ENCODE measurements at places on chromosomes 12 and 14.

DNA sequence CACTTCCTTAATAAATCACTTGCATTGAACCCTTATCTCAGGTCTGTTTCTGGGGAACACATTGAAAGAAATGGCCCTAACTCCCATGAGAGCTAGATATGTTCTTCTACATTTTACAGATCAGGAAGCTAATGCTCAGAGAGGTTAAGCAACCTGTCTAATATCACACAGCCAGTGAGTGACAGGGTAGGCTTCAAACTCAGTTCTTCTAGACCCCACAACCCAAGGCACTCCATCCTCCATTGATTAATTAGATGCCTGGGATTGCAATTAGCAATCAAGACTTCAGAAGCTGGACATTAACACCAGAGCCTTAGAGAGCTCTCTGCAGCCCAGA, 59.8 kb downstream of the C14orf132 start:
- no peak for DNase-seq

DNA sequence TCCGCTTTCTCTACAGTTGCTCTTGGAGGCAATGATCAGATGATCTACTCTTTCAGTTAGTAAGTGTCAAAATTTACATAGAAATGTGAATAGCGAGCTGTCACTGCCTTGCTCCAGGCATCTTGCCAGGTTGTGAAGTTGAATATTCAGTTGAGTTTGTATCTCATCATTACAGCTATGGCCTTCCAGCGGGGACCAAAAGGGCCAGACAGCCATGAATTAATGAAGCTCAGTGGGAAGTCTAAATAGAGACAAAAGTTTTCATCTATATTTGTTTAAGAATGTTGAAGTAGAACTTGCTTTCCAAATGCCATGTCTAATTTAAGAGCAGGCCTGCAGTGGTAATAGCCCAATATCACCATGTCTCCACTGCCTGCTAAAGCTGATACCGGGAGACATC, 387.8 kb downstream of the FLRT2 start:
- no peak for DNase-seq

DNA sequence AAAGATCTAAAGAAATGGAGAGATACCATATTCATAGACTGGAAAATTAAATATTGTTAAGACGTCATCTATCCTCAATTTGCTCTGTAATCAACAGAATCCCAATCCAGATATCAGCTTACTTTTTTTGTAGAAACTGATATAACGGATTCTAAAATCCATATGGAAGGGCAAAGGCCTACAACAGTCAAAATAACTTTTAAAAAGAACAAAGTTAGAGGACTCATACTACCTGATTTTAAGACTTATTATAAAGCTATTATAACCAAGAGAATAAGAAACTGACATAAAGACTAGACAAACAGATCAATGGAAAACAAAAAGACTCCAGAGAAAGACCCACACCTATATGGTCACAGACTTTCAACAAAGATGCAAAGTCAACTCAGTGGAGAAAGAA, 6.0 kb downstream of the DDX24 start:
- no peak for DNase-seq

- no peak for DNase-seq
Measured at GRCh38 chr12:54418441-54419087, 502 bp downstream of the ITGA5 start.

- DNase-seq, result no peak
Measured at GRCh38 chr12:56578983-56579546, 51.1 kb downstream of the BAZ2A start.

GRCh38 chr14:69769623-69770022, 2.7 kb downstream of the SRSF5 start:
- DNase-seq, result no peak

- no peak for DNase-seq
Measured at GRCh38 chr14:59455411-59455810, 9.8 kb downstream of the GPR135 start.

GRCh38 chr12:96354326-96354725, 45.9 kb downstream of the CDK17 start:
- DNase-seq, result no peak

DNA sequence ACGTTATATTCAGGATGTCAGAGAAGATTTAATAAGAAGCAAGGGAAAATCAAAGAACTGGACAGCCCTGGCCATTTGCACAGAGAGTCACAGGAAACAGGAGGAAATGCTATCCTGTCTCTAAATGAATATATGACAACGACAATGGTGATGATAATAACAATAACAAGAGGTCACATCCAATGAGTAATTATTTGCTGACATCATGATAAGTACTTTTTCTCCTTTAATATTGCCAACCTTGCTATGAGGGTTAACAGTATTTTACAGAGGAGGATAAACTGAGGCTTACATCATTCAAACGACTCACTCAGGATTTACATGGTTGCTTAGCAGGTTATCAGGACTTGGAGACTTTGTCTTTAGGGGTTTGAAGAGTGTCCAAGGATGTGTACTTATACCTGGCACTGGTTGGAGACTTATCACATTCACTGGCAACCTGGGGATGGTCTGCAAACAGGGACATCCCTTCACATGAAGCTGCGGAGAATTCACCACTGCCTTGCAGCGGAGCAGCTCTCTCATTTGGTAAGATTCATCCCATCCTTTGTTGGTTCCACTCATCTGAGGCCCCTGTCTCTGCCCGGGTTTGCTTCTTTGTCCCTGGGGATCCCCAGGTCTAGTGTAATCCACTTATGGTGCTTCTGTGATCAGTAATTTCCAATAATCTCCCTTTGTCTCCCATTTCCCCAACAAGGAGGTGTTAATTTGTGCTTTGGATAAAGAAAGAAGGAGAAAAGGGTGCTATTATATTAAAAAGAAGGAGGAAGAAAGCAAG, 637.8 kb downstream of the BCL11B start:
- DNase-seq, result no peak

GRCh38 chr12:7374423-7375144, 69.4 kb downstream of the CD163L1 start:
- no peak for DNase-seq

DNA sequence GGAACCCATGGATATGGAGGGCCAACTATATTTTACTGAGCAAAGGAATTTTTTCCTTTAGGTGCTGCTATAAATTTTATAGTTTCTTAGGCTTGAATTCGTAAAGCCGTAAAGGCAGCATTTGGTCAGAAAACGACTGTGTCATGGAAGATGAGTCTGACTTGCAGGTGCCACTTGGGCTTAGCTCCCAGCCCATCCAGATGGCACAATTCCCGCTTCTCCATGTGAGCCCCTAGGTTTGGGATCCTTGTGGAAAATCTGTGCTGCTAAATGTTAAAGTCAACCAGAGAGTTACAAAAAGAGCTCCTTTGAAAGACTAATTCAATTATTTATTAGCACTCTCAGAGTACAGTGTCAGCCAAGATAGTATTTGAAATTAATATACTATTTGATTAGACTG, 120.1 kb upstream of the NPAS3 start:
- no peak for DNase-seq

- DNase-seq, result no peak
Measured at GRCh38 chr14:77804592-77804991, 4.7 kb downstream of the ADCK1 start.

GRCh38 chr12:753611-754472, 1.5 kb downstream of the WNK1 start:
- DNase-seq, result peak; percentile 53

- DNase-seq, result no peak
Measured at GRCh38 chr12:15253990-15254389, 32.8 kb upstream of the RERG start.

GRCh38 chr14:84203896-84204295, 1326.0 kb upstream of the FLRT2 start:
- no peak for DNase-seq

DNA sequence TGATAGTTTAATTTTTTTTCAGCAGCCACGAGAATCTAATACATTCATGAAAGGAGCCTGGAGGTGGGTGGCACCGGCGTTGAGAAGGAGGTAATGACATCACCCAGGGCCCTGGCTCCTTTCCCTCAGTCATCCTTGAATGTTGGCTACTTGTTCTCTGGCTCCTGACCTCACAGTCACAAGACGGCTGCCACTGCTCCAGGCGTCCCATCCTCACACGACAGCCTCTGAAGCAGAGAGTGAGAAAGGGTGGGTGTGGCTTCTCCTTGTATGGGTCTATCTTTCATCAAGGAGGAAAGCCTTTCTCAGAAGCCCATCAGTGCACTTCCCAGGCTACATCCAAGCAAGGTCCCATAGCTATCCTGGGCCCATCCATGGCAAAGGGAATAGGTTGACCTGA, 207.6 kb upstream of the C14orf180 start:
- DNase-seq, result no peak

Data from progenitor cell of endocrine pancreas (in vitro differentiated cells).